Esophagus muscularis mucosa (tissue), 4 donors: ENCODE measurements at places on chromosomes 5 and 9. TPM values are rescaled to one million over a fixed set of nuclear protein-coding genes. Genes with fewer than 3 reads are reported as not detected.

CORO2A gene
- total RNA-seq, result 0.42 TPM

GDA gene
- total RNA-seq, result not detected

MLANA gene
- not detected for total RNA-seq

ST8SIA4 gene
- total RNA-seq, result 1.5 TPM

DNA sequence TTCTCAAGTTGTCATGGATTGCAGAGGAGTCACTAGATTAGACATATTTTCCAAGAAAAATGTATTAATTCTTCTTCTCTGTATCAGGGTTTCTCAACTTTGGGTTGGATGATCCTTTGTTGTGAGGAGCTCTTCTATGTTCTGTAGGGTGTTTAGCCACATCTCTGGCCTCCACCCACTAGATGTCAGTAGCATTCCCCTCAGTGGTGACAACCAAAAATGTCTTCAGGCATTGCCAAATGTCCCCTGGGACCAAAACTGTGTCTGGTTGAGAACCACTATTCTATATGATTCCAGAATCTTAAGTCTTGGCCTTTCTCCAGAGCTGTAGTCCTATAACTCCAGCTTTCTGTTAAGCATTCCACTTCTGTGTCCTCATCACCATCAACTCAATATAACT is 220.9 kb downstream of the KIAA0825 start:
- no peaks in the 10 kb centered on the region for H3K4me1 ChIP-seq
- no peak for DNase-seq
- H3K27me3 ChIP-seq, result no peaks in the 10 kb centered on the region
- H3K4me3 ChIP-seq, result no peak overlapping the region

DNA sequence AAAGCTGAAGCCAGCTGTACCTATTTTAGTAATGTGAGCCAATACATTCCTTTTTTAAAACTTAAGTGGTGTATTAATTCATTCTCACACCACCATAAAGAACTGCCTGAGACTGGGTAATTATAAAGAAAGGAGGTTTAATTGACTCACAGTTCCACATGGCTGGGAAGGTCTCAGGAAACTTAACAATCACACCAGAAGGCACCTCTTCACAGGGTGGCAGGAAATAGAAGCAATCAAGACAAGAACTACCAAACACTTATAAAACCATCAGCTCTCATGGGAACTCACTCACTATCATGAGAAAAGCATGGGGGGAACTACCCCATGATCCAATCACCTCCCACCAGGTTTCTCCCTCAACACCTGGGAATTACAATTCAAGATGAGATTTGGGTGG is 21.0 kb downstream of the ESM1 start:
- DNase-seq, result no peak
- H3K36me3 ChIP-seq, result no peaks in the 10 kb centered on the region
- H3K4me3 ChIP-seq, result no peak overlapping the region

ANXA2R gene
- total RNA-seq, result 4.2 TPM

ARID3C gene
- not detected for total RNA-seq

CNTLN gene
- total RNA-seq, result 14.1 TPM

CARTPT gene
- total RNA-seq, result 7.1 TPM

- H3K27me3 ChIP-seq, result no peaks in the 10 kb centered on the region
- no peak for DNase-seq
- no peak overlapping the region for H3K27ac ChIP-seq
- no peak overlapping the region for H3K4me3 ChIP-seq
- no peaks in the 10 kb centered on the region for H3K36me3 ChIP-seq
Observed at GRCh38 chr5:126875303-126875785, 98.4 kb downstream of the LMNB1 start.

- peak overlapping the region; percentile 22 for H3K4me3 ChIP-seq
- no peak overlapping the region for H3K27ac ChIP-seq
- peaks cover 12% of the 10 kb centered on the region for H3K4me1 ChIP-seq
- DNase-seq, result no peak
Observed at GRCh38 chr5:173293817-173294672, 34.2 kb downstream of the STC2 start.

- no peaks in the 10 kb centered on the region for H3K4me1 ChIP-seq
- H3K27me3 ChIP-seq, result no peaks in the 10 kb centered on the region
- no peak overlapping the region for H3K27ac ChIP-seq
- DNase-seq, result no peak
- H3K36me3 ChIP-seq, result peaks cover 83% of the 10 kb centered on the region
- no peak overlapping the region for H3K4me3 ChIP-seq
Observed at GRCh38 chr5:138408023-138408422, 30.8 kb upstream of the REEP2 start.

GRCh38 chr9:92618633-92619225 is 51.2 kb downstream of the IPPK start:
- peaks cover 72% of the 10 kb centered on the region for H3K4me1 ChIP-seq
- H3K27ac ChIP-seq, result peak overlapping the region; percentile 82
- H3K36me3 ChIP-seq, result peaks cover 18% of the 10 kb centered on the region

SLC6A18 gene
- not detected for total RNA-seq

GRCh38 chr5:158679221-158679641 is 420.5 kb downstream of the EBF1 start:
- H3K27ac ChIP-seq, result no peak overlapping the region
- no peaks in the 10 kb centered on the region for H3K27me3 ChIP-seq
- no peaks in the 10 kb centered on the region for H3K4me1 ChIP-seq
- no peak overlapping the region for H3K4me3 ChIP-seq
- no peaks in the 10 kb centered on the region for H3K36me3 ChIP-seq

DNA sequence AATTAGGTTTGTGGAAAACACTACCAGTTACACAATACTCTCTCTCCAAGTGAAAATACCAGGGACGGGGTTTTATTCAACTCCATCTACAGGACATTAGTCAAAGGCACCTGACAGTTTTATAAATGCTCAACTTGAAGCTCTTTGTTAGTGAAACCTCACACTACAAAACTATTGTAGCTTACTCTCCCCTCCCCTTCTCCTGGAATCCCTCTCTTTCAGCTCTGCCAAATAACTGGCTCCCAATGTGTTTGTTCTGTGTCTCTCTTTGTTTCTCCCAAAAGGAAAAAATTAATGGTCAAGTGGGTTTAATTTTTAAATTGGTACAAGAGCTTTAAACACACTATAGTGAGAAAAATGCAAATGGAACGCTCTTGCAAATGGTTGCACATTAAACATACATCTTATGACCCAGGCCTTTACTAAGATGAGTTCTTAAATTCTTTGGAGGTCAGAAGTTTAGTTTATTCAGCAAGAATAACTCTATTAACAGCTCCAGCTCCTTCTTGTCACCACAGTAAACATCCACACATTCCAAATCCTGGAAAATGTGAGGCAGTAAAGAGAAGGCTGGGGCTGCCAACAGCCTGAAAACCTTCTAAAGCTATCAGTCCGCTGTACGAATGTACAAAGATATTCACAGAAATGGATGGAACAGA is 48.4 kb downstream of the ZNF608 start:
- DNase-seq, result no peak
- no peaks in the 10 kb centered on the region for H3K27me3 ChIP-seq
- H3K4me1 ChIP-seq, result peaks cover 34% of the 10 kb centered on the region
- peak overlapping the region; percentile 82 for H3K27ac ChIP-seq

BHMT2 gene
- 44.2 TPM for total RNA-seq

DNA sequence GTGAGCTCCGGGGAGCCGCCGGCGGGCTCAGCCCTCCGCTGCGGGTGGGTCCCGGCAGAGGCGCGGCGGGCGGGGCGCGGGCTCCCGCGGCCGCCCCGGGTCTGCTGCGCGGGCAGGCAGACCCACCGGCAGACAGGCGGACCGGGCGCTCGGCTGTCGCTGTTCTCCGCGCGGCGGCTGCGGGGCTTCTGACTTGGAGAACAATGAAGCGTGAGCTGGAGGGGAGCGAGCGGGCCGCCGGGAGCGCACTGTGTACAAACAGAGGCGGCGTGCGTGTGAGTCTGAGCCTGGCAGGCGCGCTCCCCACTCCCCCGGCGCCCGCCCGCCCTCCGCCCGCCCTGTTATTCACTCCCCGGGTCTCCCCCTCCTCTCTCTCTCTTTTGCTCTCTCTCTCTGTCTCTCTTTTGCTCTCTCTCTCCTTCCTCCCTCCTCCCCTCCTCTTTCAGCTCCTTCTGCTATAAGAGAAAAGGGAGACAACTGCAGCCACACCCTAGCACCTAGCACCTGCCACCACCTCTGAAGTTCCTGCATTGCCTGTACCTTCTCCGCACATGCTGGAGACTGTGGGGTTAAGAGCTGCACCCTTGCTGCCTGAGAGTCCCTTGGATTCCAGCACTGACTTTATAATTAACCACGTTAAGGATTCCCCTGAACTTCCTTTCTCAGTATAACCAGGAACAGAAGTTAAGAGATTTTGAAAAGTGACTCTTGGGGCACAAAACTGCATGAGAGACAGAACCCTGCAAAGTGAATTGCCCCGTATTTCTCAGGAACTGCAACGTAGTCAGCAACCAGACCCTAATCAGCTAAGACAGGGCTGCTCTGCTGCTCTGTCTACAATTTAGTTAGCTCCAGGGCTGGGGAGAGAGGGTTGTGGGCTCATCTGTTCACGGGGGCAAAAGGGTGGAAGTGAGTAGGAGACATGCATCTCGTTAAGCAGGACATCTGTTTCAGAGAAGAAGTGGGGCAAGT is at the start of gene EDIL3:
EDIL3 (minus strand) TSS at position 277 of the 972 bp plus-strand sequence. CDS start 506 bp downstream, outside the sequence.
- no peaks in the 10 kb centered on the region for H3K36me3 ChIP-seq
- peak within 1 kb of the TSS; percentile 62 for H3K4me3 ChIP-seq
- H3K4me1 ChIP-seq, result peaks cover 36% of the 10 kb centered on the region
- peaks cover 51% of the 10 kb centered on the region for H3K27me3 ChIP-seq

DNA sequence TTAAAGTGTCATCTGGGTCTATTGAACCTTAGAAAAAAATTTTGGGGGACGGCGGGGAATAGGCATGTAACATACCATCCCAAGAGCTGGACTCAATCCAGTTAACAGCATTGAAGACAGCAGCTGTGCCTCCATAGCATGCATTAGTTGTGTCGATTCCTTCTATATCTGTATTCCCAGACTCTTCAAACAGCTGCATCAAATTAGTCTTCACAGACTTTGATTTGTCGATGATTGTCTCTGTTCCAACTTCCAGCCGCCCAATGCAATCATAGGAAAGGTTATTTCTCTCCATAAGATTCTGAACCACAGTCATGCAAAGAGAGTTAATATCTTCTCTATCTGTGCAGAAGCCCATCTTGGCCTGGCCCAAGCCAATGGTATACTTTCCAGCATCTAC is 14.8 kb downstream of the HMGCS1 start:
- H3K4me3 ChIP-seq, result no peak overlapping the region
- no peak overlapping the region for H3K27ac ChIP-seq
- DNase-seq, result no peak
- H3K36me3 ChIP-seq, result peaks cover 39% of the 10 kb centered on the region

DNA sequence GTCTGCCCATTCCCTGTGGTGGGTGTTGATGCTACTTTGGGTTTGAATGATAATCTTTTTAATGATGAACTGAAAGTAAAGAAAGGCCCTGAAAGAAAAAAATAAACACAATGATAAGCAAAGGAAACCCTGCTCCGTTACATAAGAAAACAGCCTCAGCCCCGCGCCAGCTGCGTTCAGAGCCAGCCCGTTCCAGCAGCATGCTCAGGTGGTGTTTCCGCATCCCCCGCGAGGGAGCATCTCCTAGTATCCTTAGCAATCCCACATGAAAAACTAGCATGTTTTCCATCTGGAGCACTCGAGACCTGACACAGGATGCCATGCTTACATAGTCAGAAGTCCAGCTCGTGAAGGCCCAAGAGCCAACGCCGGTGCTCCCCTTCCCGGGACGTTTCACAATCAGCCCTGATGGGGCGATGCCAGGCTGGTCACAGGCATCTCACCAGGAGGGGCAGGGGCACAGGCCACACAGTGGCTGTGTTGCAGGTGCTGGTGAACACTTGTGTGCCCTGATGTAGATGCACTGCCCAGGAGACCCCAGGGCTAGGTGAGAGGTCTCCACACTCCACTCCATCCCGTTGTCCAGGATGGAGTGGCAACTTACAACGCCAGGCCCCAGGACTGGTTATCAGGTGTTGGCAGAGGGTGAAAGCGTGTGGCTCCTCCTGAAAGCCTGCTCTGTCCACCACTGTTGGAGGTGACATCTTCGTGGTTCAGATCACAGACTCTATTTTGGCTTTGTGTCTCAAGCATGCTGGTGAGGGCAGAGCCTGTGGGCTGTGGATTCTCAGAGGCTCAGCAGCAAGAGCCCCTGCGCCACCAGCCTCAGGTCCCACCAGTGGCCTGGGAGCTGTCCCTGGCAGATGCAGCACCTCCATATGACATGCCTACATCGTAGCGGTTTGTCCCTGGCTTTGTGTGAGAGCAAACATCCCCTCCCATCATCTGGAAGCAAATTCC is 246.8 kb upstream of the IRX1 start:
- H3K4me3 ChIP-seq, result no peak overlapping the region
- no peak overlapping the region for H3K27ac ChIP-seq
- peaks cover 37% of the 10 kb centered on the region for H3K27me3 ChIP-seq
- no peak for DNase-seq
- no peaks in the 10 kb centered on the region for H3K4me1 ChIP-seq
- no peaks in the 10 kb centered on the region for H3K36me3 ChIP-seq

DNA sequence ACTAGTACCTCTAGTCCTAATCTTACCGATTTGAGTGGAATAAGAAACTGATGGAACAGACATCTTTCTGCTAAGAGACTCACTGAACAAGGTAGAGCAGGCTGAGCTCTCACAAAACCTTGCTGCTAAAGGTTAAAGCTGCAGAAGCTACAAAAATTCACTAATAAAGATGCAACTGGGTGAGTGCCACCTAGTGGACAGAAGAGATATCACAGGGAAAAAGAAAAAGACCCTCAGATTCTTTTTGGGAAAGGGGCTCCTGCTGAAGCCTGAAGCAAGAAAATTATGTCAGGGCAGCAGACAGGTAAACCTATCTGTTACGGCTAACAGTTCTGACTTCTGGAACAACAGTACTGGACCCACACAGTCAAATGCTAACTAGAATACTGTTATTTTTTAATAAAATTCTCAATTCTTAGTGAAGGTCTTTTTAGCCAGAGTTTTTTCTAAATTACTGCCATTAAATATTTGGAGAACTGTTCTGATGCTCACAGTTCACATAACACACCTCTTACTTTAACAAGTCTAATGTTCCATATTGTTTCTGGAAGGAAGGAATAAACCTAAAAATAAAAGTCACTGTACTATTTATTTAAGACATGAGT is 51.2 kb downstream of the DIAPH1 start:
- no peak for DNase-seq
- H3K27me3 ChIP-seq, result no peaks in the 10 kb centered on the region
- no peak overlapping the region for H3K27ac ChIP-seq
- H3K36me3 ChIP-seq, result peaks cover 19% of the 10 kb centered on the region
- H3K4me1 ChIP-seq, result peaks cover 13% of the 10 kb centered on the region

GRCh38 chr9:117343427-117343826 is 71.4 kb downstream of the ASTN2 start:
- no peak overlapping the region for H3K4me3 ChIP-seq
- H3K27me3 ChIP-seq, result no peaks in the 10 kb centered on the region
- H3K27ac ChIP-seq, result no peak overlapping the region
- H3K36me3 ChIP-seq, result no peaks in the 10 kb centered on the region
- no peaks in the 10 kb centered on the region for H3K4me1 ChIP-seq
